ENCODE measurements at places on chromosomes 4 and X.
A peak's percentile ranks its signal among the peaks of the same experiment; 100 is the strongest.

DNA sequence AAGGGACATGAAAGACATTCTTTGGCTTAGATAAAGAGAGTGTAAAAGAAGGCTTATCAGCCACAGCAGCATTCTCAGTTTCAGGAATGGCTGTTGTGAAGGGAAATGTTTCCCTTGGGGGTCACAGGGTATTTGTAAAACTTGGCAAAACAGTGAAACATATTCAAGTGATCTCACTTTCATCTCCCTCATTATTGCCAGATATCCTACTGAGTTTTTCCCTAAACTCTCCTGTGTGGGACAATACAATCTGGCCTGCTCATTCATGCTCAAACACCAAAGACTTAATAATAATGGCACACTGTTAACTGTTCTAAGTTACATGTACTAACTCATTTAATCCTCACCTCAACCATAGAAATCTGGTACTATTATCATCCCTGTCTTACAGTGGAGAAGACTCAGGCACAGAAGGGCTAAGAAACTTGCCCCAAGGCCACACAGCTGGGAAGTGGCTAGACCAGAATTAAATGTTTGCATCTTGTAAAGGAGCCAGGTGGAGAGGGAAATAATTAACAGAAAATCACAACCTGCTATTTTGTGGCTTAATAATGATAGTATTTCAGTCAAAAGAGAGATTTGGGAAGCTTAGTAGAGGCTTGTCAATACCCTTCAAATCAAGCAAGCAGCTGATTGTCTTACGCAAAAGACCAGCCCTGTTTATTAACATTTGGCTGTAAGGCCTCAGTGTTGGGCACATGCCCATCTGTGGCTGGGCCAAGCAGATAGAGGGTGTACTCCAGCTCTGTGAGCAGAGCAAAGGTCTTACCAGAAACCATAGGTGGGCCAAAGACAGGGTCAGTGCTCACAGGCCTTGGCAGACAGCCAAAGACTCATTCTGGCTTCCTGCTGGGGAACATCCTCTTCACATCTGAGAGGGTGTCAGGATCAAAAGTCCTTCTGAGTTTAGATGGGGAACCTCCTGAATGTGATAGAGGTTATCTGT lies 17.3 kb downstream of the SMPX start:
- no peak for DNase-seq

DNA sequence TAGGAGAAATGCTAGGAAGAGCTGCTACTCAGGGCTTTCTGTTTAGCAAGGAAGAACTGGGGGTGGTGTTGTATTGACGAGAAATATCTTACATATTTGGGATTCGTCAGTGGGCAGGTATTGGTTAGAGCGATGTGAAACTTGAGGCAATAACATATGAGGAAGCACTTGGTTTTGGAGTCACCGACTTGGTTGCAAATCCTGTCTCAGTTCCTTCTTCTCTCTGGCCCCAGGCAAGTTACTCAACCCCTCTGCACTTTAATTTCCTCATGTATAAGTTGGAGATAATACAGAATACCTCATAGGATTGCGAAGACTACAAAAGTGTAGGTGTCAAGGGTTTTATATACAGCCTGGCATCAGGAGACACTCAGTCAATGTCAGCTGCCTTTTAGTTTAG lies 34.1 kb downstream of the GPAT3 start:
- DNase-seq, result no peak

DNA sequence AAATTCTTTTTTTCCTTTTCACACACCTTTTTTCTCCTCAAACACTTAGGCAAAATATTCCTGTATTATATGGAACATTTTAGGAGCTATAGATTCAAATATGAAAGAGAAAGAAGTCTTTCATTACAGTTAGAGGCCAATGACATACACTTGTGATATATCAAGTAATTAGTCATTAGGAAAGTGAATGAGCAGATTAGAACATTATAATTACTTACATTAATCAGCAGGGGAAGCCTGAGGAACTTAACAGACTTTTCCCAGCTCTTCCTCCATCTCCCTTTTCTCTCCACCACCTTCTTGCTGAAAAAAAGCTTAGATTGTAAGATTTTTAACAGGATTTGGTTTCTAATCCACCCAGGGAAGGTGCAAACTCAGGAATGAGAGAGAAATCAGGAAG lies 29.6 kb downstream of the KLF3 start:
- DNase-seq, result no peak

DNA sequence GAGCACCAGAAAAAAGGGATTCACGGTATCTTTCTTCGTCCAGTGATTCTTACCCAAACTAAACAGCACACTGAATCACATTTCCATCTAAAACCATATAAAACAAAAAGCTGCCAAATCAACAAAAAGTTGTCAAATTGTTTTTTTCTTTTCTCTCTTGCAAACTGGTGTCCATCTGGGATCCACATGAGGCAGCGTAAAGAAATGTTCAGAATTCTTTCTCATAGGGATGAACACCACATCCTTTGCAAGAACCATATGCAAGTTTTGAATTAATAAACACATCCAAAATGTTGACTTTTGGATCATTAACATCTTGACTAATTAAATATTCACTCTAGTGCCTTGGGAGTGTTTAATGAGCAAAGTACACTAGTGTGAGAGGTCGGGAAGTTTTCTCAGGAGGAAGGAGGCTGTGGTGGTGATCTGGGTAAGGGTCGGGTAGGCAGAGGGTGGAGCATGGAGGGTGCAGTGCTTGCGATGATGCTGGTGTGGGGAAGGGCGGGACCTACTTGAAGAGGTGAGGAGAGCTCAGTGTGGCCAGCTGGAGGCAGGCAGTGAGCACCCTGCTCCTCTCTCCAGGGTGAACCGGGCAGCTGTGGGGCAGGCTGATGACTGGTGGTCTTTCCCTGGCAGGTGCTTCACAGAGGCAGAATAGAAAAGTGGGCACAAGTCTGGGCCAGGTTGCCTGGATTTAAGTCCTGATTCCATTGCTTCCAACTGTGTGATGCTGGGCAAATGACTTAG lies 72.8 kb downstream of the NSUN7 start:
- no peak for DNase-seq

DNA sequence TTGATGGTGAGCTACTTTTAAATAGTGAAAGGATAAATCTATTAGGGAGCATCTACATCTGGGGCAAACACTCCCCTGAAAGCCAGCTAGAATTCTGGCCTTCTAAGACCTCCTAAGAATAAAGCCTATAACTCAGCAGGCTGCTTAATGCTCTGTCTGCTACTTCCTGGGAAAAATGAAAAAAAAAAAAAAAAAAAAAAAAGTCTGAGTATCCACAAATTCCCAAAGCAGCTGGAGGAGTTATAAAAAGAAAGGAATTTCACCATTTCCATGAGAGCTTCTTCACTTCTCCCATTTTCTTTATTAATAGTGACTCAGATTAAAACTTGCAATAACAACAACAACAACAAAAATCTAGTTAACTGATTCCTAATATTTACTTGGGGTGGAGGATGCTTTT lies 511.2 kb downstream of the INPP4B start:
- DNase-seq, result no peak

- no peak for DNase-seq
Observed at GRCh38 chr4:89949782-89950387, 55.2 kb downstream of the MMRN1 start.

DNA sequence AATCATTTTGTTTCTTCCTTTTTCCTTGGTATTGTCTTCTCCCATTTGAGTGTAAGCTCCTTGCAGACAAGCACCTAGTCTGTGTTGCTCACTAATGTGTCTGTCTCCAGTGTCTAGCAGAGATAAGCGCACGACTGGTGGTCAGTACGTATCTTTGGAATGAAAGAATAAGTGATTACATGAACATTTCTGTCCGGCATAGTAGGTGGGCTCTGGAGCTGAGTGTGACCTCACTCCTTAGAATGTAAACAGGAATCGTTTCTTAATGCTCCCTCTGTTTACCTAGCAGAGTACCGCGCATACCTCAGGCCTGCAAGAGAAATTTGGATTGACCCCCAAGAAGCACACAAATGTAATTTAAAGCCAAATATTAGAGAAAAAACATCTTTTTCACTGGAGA lies 235.4 kb downstream of the MAML3 start:
- no peak for DNase-seq

DNA sequence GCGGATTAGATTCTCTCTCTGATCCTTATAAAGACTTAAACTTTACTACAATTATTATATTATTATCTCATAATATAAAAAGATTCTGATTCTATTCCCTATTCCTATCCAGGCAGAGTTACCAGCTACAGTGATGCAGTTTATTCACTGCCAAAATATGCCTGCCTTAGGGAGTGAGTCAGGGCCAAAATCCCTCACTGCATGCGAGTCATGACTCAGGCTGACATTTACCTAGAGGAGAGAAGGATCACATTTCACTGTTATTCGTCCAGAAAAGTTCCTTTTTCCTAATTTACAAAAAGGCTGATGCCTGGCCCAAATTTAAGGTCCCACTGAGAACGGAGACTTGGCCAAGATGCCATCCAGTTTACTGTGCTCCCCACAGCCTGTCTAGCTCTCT lies 168.5 kb upstream of the LDB2 start:
- no peak for DNase-seq

GRCh38 chr4:3387154-3387942 lies 54.4 kb upstream of the HGFAC start:
- no peak for DNase-seq

DNA sequence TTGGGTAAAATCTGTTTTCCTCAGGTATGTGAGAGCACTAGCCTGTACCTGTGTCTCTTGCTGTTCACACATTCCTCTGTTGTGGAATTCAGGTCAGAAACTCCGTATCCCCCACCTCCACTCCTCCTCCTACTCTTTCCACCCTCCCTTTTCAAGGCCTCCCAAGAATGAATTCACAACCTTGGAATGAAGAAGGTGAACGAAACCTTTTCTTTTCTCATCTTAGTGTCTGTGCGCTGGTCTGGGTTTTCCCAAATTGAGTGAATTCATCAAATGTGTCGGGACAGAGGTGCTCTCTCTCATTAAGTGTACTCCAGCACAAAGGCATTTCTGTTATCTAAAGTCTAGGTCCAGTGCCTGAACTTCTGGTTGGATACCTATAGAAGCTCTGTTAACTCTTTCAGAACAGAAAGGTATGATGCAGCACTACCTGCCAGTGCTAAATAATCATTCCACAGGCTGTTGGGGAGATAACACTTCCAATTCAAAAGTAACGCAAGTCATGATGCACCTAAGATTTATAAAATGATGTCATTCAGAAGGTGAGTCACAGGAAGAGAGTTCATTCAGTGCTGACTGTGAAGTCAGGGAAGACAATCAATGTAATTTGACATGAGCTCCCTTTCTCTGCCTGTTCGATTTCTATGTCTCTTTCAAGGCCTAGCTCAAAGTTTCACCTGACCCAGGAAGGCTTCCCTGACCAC lies 41.9 kb downstream of the COL4A6 start:
- no peak for DNase-seq

DNA sequence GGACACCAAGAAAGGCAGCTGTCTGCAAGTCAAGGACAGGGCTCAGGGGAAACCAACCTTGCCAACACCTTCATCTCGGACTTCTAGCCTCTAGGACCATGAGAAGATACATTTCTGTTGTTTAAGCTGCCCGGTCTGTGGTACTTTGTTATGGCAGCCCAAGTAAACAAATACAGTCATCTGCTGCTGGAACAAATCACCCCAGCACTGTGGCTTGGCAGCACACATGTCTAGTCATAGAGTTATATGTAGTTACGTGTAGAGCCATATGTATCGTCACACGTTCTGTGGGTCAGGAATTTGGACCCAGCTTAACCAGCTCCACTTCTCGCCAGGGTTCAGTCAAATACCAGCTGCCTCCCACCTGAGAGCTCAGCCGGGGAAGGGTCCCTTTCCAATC lies 2.5 kb downstream of the HTT-AS start:
- no peak for DNase-seq

DNA sequence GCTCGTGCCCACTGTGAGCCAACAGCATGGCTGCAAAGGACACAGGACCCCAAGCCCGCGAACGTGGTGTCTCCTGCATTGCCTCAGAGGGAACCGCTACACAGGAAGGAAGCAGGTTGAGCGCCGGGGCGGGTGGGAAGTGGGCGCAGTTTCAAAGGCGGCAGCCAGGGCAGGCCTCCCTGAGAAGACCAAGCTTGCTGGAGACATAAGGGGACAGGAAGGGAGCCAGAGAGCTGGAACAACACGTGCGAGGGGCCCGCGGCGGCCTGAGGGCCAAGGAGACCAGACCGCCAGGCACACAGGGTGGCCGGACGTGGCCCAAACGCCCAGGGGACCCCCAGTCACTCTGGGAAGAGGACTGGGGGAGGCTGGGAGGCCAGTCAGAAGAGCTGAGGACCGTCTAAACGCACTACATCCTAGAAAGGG lies 32.0 kb downstream of the CTBP1 start:
- peak; percentile 36 for DNase-seq

GRCh38 chr4:124111922-124112321 lies 600.6 kb downstream of the ANKRD50 start:
- DNase-seq, result no peak

DNA sequence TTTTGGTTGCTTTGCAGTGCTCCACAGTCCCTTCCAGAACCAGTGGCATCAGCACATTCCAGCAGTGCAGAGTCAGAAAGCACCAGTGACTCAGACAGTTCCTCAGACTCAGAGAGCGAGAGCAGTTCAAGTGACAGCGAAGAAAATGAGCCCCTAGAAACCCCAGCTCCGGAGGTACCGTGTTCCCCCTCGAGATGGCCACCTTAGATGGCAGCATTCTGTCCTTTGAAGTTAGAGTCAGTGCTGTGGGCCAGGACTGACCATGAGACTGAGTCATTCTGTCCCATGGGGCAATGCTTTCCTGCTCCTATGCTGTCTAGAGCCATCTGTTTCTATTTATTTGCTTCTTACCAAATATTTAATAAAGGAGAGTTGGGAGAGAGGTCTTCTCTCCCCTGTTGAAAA lies 112.3 kb downstream of the KLHL8 start:
- DNase-seq, result no peak

DNA sequence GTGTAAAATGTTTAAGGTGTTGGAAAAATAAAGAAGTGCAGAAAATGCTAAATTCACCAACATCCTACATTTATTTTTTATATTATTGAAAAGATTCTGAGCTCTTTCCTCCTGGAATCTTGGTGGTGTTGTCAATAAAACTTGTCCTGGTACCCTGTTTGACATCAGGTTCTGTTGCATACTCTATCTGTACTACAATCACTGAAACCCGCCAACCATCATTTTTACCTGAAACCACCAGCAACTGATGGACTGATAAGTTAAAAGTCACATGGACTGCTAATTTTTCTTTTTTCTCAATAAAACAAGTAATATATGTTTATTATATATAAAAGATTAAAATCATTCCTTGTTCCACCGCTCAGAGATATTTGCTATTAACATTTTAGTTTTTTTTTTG lies 23.4 kb downstream of the STAP1 start:
- DNase-seq, result no peak

GRCh38 chrX:24243188-24243587 lies 70.7 kb downstream of the SUPT20HL2 start:
- no peak for DNase-seq

GRCh38 chrX:3743801-3744439 lies 30.5 kb upstream of the PRKX start:
- no peak for DNase-seq

DNA sequence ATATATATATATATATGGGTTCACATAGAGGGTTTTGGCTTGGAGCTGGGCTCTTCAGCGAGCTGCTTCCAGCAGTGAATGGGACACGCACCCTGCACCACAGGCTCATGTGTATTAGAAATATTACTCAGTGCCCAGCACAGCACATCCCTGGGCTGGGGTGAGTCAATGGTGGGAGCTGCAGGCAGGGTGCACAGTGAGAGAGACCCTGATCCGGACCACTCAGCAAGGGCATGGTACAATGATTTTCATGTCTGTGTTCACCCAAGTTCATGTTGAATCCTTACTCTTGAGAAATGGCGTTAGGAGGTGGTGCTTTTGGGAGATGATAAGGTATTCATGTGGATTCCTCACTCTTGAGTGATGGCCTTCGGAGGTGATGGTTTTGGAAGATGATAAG lies 194.7 kb downstream of the ASMT start:
- no peak for DNase-seq

All from activated CD8-positive, alpha-beta memory T cell treated with anti-CD3 and anti-CD28 coated beads for 4 hours (primary cell).